ENCODE measurements at places on chromosomes 11 and 22.

GRCh38 chr11:95338430-95338991, 107.5 kb upstream of the SESN3 start:
- no peak for DNase-seq

DNA sequence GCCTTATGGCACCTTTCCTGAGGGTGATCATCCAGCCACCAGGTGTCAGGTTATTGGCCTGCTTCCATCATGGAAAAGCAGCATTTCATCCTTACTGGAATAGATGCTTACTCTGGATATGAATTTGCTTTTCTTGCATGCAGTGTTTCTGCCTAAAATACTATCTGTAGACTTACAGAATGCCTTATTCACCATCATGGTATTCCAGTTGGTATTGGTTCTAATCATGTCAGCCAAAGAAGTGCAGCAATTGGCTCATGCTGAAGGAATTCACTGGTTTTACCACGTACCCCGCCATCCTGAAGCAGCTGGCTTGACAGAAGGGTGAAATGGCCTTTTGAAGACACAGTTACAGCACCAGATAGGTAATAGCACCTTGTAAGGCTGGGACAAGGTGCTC, 194.2 kb downstream of the AASDHPPT start:
- no peak for DNase-seq

- no peak for DNase-seq
These were observed 122.2 kb downstream of the ST3GAL4 start for GRCh38 chr11:126477535-126478305.

DNA sequence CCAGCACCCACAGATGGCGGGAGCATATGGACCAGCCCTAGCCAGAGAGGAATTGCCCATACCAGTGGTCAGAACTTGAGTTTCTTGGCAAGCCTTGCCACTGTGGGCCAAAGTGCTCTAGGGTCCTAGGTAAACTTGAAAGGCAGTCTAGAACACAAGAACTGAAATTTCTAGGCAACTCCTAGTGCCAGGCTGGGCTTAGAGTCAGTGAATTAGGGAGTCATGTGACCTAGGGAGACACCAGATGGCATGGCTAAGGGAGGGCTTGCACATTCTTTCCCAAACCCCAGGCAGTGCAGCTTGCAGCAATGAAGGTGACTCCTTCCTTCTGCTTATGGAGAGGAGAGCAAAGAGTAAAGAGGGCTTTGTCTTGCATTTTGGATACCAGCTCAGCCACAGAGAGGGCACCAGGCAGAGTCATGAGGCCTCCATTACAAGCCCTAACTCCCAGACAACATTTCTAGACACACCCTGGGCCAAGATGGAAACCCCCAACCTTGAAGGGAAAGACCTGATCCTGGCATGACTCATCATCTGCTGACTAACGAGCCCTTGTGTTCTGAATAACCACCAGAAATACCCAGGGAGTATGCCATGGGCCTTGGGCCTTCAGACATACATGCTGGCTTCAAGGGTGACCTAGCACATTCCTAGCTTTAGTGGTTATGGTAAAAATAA, 19.2 kb upstream of the OR56A3 start:
- no peak for DNase-seq

DNA sequence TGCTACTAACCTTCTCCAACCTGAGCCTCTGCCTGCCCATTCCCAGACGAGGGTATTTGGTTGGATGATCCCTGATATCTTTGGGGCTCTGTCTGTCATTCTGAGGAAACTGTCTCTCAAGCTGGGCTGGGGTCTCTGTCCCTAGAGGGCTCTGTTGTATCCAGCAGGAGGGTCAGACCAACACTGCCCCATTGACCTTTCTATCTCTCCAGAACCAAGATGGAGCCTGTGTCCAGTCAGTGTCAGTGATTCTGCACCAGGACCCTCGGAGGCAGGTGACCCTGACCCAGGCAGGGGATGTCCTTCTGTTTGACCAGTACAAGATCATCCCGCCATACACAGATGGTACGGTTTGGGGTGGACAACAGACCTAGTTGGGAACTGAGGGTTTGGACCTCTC, 21.9 kb downstream of the OTOG start:
- DNase-seq, result no peak

- DNase-seq, result no peak
These were observed 1186.5 kb downstream of the BRD1 start for GRCh38 chr22:48640890-48641841.

DNA sequence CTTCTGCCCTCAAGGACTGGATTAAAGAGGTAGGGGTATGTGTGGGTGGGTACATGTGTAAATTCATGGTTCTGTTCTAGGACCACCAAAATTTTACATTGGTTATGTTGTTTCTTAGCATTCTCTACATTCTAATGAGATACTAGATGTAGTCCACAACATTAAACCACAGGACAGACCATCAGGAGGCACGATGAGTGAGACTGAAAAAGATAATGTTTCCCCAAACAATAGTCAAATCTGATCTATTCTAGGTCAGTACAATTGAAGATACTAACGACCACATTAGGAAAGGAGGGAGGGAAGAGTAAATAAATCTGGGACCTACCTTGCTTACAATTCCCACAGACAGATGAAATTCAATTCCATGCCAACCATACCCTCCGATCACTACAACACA, 42.2 kb downstream of the MRTFA start:
- DNase-seq, result no peak

DNA sequence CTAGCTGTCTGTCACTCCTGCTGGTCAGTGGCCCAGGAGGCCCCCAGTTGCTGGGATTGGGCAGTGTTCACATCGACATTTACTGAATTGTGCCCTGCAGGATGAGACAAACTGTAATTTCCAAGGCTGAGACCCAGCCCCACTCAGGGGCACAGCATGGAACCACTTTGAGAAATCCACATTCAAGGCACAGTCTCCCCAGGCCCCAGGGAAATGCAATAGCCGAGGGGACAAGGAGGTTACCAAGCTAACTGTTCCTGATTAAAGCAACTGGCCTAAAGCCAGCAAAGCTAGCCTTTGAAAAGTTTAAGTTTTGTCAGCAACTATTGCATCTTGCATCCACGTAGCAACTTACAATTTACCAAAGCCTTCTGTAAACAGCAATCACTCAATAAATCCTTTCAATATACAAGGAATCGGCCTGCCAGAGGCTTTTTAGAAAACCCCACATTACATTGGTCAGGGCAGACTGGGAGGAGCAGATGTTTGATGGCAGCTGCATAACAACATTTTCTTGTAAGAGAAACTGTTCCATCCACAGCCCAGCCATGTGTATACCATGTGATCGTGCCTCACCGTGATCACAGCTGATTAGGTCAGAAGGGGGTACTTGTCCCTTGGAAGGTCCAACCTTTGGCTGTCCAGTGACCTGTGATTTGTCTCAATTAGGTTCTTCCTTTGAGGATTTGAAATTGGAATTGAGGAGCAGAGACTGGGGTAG, 103.9 kb downstream of the TENM4 start:
- DNase-seq, result no peak

DNA sequence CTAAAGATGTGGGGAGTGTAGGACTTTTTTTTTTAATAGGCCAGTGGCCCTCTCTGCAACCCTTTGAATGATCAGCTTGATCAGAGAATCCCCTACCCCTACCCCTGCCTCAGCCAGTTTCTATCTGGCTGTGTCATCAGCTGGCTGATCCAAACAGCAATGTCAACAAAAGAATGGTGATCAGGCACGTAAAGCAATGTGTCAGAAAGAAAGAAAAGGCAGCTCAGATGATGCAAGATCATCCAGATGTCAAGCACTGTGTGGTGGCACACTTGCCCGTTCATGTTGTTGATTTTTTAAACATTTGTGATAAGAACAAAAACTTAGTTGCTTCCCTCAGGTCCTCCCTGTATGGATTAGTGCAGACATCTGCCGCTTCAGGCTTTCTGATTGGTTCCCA, 26.3 kb upstream of the EHF start:
- DNase-seq, result no peak
